HAP-1 (cell line): ENCODE measurements at places on chromosomes 6 and 20.

DNA sequence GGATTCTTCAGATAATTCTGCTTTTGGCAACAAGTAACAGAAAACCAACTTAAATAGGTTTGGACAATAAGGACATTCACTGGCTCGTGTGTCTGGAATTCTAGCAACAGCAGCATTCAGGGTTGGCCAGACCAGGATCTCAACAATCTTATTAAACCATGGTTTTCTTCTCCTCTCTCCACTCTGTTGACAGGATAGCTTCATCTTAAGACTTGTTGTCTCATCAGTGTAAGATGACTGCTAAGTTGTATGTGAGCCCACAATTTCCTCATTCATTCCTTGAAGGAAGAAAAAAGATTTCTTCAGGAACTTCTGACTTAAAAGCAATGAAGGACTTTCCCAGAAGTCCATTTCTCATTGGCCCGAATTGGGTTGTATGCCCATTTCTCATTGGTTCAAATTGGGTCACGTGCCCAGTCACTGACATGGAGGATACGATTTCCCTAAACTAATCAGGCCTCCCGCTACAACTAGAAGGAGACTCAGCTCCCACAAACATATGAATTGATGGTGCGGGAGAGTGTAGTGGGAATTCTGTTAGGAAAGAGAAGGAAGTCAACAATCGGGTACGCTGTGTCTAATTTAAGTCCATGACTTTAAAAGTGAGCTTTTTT is 83.7 kb downstream of the SLC22A3 start:
- no peak for DNase-seq

DNA sequence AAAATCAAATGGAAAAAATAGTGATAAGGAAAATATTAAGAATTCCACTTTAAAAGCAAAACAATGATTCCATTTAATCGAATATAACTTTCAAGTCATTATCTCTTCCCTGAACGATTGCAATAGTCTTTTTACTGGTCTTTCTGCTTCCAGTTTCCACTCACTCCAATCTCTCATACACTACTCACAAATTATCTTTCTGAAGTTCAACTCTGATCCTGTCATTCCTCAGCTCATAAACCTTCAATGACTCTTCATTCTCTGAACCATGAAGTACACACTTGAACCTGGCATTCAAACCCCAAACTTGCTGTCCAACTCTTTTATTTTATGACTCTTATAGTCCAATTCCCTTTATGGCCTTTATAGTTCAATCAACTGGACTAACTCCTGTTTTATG is 304.1 kb upstream of the TCF21 start:
- DNase-seq, result no peak

DNA sequence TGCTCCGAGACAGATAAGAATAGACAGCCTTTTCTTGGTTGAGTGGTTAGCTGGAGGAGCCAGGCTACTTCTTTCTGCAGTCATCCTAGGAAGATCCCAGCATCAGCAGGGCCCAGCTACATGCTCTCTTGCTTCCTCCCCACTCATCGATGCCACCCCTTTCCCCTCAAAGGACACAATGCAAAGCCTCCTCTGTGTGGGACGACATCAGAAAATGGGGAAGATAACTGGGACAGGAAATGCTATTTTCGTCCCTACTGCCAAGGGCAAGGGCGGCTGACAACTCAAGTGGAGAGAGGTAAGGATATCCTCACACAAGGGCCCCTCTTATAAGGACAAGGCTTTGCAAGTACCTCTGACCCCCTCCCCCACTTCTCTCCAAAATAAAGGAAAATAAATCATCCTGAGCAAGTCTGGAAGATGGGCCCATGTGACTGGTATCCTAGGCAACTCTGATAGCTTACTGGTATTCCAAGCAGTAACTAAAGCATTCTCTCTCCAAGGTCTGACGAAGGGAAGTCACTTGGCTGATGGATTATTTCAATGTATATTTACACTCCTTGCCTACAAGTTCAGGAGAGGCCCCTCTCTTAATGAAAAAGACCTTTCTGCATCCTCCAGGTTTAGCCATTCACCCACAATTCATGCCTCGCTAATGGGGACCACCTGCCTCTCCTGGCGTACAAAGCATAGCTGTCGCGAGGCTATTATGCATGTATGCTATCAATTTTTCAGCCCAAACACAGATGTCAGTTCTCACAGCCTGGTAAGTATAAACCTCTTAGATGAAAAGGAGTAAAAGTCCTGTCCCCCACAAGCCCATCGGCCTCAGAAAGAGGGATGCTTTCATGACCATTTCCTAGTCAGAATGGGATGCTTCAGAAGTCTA is 11.3 kb downstream of the ELMO2 start:
- no peak for DNase-seq

DNA sequence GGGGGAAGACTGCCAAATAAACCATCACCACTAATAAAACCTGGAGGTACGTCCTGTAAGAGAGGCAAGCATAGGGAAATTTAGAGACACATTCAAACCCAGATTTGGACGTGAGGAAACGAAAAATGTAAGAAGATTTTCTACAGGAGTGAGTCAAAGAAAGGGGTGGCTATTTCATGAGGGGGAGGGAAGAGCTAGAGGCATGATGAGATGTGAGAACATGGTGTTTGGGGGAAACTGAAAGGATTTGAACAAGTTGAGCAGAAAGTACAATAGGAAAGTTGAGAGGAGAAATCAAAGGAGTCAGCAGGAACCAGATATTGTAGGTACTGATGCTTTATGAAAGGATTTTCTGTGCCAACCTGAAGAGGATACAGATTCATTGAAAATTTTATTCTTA is 179.1 kb upstream of the HS3ST5 start:
- no peak for DNase-seq

- peak; percentile 74 for DNase-seq
Observed at GRCh38 chr6:28673787-28674671, 148.3 kb downstream of the GPX5 start.
